NCI-H524 treated with DMSO at 0.1 percent for 48 hours (cell line): ENCODE measurements at places on chromosomes 11 and 22.

DNA sequence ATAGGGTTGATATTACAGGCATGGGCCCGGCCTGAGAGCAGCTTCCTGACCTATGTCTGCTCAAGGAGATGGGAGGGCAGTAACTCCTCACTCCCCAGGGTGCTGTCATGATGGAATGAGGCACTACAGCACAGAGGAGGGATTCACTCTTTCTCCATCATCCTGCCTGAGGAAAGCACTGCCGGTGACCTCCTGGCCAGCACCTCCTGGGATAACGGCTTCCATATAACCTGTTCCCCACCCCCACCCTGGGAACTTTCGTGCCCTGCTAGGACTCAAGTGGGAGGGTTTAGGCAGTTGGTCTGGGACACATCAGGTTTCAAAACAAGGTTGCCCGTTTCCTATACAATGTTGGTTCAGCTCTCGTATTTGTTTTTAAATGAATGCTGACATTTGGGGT lies 42.7 kb upstream of the MN1 start:
- DNase-seq, result no peak

- no peak for DNase-seq
Observed at GRCh38 chr11:101031713-101032112, 97.9 kb downstream of the PGR start.

GRCh38 chr11:133835593-133836548 lies 9.4 kb downstream of the SPATA19 start:
- DNase-seq, result no peak

- no peak for DNase-seq
Observed at GRCh38 chr11:35111161-35112055, 27.6 kb upstream of the CD44 start.
